ENCODE measurements at places on chromosomes 13 and 19.

DNA sequence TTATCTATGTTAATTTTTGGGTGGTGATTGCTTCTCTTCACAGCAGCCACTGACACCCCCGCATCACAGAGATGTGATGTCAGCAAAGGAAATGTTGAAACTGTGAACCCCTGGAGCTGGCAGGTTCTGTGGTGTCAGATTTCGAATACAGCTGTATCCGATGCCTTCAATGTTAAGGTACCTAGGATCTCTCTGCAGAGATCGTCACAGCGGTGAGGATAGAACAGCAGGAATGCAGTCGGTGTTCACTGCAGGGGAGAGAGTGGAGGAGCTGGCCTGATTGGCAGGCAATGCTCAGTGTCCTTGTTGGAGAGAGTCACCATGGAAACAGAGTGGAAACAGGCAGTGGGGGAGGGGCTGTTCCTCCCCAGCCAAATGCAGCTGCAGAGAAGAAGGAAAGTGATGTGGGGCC, 79.5 kb upstream of the ZNF835 start:
- DNase-seq = no peak

DNA sequence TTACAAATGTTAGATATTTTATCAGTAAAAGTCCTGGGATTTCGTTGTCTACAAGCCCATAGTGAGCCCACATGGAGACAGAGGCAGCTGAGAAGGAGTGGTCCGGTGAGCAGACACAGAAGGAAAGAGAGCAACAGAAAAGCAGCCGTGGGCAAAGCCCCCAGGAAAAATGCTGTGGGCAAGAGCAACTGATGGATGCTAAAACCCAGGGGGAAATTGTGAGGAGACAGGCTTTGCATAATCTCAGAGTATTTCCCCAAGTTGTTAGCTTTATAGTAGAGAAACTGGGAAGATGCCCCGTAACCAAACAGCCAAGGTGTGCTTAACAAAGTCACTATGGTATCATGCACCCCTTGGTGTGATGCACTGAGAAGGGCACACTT, 35.1 kb downstream of the GJA3 start:
- no peak for DNase-seq

GRCh38 chr19:33667141-33667650, 45.4 kb downstream of the CHST8 start:
- DNase-seq = no peak

DNA sequence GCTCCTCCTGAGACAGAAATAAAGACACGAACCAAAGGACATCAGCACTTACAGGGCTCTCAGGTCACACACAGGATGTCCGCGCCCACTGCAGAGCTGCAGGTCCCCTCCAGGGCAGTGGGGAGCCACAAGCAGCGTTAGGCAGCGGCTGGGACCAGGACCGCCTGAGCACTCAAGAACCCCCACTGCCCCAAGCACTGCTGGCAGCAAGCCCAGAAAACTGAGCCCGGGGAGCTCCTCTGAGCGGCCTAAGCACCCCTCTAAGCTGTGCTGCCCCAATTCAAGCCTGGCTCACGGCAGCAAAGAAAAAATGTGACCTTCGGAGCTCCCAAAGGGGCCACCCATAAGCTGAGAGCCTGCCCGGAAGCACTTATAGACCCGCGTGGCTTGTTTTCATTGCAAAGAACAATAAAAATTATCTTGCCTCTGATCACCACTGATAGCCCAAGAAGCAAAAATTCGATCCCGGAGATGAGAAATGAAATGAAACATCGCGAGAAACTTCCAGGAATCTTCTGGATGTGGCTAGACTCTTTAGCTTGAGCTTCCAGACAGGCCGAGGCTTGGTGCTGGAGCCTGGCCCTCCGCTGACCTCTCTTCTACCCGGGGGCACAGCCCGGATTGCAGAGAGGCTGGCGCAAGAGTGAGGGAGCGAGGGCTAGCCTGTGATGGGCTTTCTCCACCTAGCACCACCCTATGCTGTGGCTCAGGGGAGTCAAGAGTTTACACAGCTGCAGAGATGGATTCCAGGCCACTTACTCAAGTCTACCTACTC, 6.3 kb downstream of the DPP9 start:
- no peak for DNase-seq

DNA sequence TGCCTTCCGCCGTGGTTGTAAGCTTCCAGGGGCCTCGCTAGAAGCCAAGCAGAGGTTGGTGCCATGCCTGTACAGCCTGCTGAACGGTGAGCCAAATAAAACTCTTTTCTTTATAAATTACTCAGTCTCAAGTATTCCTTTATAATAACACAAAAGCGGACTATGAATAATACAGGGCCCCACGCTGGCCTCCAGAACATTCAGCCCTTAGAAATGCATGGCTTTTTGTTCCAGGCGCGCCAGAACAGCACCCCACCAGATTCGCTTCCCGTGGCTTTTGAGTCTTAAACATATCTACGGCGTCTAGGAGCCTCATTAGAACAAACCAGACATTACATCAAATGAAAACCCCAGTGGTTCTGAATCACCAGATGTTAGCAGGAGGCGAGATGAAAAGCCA, 75.1 kb downstream of the SLC15A1 start:
- DNase-seq = no peak

DNA sequence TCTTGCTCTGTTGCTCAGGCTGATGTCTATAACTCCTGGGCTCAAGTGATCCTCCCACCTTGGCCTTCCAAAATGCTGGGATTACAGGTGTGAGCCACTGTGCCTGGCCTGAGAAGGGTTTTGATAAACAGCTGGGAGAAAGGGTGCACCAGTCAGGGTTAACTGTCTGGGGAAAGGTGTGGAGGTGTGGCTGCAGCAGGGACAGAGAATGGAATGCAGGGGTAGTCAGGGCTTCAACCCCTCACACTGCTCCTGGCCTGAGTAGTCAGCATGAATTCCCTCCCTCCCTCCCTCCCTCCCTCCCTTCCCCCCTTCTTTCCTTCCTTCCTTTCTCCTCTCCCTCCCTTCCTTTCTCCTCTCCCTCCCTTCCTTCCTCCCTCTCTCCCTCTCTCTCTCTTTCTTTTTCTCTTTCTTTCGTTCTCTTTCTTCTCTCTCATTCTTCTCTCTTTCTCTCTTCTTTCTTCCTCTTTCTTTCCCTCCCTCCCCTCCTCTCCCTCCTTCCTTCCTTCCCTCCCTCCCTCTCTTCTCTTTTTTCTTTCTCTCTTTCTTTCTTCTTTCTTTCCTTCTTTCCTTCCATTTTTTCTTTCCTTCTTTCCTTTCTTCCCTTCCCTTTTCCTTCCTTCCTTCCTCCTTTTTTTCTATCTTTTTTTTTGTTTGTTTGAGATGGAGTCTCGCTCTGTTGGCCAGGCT, 16.0 kb downstream of the MYO1F start:
- DNase-seq = no peak

- DNase-seq = no peak
Measured at GRCh38 chr13:112467236-112467635, 91.1 kb downstream of the SPACA7 start.

DNA sequence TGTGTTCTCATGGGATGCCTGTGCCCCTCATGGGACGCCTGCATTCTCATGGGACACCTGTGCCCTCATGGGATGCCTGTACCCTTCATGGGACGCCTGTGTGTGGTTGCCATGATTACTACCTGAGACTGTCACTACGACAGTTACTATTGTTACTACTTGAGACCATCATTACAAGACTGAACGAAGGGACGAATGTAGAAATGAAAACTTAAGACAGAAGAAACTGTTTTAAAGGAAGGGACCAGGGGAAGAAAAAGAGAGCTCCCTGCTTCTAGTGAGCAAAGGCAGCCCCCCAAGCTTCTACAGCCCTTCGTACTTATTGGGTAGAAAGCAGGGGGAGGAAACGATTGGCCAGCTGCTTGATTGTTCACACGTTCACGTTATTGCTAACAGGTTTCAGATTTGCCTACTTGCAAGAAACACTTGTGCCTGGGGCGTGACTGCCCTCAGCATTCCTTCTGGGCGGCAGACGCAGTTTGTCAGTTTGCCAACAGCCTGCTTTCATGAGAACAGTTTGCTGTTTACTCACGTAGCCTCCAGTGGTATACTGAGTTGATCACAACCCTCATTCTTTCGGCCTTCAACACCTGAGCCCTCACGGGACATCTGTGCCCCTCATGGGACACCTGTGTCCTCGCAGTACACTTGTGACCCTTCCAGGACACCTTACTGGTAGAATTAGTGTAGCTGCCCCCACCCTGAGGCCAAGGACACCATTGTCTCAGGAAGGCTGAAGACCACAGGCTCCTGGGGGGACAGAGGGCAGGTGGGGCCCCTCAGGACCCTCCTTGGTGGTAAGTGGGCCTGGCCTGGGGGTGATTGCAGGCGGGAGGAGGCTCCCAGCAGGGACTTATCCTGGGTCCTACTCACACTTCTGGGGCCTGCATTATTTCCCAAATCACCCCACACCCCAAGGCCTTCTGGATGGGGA, 2.5 kb upstream of the S1PR4 start:
- DNase-seq = no peak

- DNase-seq = no peak
Measured at GRCh38 chr13:37270226-37271001, 164.9 kb upstream of the CSNK1A1L start.

GRCh38 chr19:1489463-1490310, 463 bp downstream of the PCSK4 start:
- no peak for DNase-seq

- no peak for DNase-seq
Measured at GRCh38 chr19:813219-814151, 8.3 kb downstream of the PLPPR3 start.

DNA sequence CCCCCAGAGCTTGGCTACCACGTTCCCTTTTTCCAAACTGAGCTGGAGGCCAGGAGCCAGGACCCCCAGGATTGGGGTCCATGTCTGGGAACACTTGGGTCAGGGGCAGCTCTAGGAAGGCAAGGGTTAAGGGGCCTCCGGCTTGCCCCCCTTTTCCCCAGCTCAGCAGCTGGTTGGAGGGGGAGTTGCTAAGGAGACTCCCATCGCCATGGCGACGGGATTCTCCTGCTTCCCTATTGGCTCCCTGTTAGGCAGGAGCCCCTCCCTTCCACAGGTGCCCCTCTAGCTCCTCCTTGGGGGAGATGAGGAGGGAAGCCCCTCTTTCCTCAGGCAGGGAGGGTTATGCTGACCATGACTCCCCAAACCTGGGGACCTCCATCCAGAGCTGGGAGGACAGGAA, 33.9 kb downstream of the PDE4A start:
- no peak for DNase-seq

DNA sequence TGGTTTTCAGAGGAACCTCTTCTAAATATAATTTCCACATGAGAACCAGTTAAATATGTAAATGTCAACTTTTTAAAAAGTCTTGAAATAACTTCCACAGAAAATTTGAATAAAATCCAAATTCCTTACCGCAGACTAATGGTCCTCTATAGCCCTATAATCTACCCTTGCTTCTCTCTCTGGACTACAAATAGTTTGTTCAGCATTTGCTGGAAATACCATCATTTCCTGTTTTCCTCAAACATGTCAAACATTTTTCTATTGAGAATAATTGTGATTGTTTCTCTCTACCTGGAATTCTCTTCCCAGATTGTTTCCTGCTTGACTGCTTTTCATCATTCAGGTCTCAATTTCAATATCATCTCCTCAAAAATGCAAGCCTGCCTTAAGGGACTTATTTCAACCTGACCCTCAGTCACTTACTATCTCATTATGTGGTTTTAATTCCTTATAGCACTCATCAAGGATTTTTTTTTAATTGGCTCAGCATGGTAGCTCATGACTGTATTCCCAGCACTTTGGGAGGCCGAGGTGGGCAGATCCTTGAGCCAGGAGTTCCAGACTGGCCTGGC, 898.9 kb upstream of the MIR17HG start:
- no peak for DNase-seq

- peak; percentile 67 for DNase-seq
Measured at GRCh38 chr19:35959040-35959967, 23.1 kb downstream of the LRFN3 start.

DNA sequence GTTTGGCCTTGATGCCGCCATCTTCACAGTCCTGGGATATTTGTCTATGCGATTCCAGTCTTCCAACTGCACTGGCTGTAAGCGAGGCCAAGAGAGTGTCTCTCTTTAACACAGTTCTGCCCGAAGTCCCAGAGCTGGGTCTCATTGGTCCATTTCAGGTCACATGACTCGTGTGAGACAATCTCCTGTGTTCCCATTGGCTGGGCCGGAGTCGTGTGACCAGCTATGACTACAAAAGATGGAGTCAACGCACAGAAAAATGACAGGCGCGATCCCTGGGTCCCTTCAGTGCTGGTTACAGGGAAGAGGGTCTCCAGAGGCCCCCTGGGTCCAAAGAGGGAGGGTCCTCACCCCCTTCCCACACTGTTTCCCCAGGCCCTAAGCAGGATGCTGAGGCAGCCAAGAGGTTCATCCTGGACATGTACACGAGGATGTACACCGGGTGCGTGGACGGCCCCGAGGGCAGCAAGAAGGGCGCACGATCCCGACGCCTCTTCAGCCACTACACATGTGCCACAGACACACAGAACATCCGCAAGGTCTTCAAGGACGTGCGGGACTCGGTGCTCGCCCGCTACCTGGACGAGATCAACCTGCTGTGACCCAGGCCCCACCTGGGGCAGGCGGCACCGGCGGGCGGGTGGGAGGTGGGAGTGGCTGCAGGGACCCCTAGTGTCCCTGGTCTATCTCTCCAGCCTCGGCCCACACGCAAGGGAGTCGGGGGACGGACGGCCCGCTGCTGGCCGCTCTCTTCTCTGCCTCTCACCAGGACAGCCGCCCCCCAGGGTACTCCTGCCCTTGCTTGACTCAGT, 15.9 kb upstream of the S1PR4 start:
- no peak for DNase-seq

- DNase-seq = no peak
Measured at GRCh38 chr19:40625406-40626120, 24.4 kb downstream of the LTBP4 start.

DNA sequence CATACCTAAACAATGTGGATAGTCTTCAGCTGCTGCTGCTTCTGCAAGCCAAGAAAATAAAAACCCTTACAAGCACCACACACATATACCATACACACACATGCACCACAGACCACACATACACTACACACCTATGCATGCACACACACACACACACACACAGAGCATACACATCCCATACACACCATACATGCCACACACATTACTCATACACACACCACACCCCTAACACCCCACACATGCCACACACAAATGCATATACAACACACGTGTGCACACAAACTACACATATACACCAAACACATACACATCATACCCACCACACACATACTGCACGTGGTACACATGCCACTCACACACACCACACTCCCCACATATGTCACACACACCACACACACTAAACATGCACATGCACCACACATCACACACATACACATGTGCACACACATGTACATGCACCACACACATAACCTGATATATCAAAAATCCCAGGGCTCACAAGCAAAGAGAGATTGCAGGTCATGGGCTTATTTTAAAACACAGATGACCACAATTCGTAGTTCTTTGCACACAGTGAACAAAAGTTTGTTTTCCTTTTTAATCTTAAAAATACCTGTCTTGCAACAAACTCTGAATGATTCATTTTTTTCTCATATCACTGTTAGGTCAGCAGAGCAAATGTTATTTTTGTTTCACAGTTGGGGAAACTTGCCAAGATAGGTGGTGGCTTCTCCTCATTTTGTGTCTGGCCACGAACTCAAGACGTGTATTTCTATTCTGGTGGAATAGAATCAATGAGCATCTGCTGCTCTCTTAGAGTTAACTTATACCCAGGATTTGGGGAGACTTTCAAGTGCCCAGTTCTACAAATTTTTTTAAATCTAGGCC, 456.6 kb downstream of the FGF9 start:
- no peak for DNase-seq

- no peak for DNase-seq
Measured at GRCh38 chr13:31064636-31065035, 97.1 kb downstream of the HSPH1 start.

- DNase-seq = no peak
Measured at GRCh38 chr19:3159565-3159964, 19.0 kb upstream of the S1PR4 start.

- no peak for DNase-seq
Measured at GRCh38 chr19:4483385-4483784, 11.3 kb downstream of the HDGFL2 start.

GRCh38 chr13:73367886-73368285, 309.1 kb downstream of the KLF5 start:
- DNase-seq = no peak
